Urothelium cell line (cell line): ENCODE measurements at places on chromosomes 1 and 21.

GRCh38 chr1:61926597-61926996, 184.3 kb downstream of the PATJ start:
- DNase-seq: no peak

DNA sequence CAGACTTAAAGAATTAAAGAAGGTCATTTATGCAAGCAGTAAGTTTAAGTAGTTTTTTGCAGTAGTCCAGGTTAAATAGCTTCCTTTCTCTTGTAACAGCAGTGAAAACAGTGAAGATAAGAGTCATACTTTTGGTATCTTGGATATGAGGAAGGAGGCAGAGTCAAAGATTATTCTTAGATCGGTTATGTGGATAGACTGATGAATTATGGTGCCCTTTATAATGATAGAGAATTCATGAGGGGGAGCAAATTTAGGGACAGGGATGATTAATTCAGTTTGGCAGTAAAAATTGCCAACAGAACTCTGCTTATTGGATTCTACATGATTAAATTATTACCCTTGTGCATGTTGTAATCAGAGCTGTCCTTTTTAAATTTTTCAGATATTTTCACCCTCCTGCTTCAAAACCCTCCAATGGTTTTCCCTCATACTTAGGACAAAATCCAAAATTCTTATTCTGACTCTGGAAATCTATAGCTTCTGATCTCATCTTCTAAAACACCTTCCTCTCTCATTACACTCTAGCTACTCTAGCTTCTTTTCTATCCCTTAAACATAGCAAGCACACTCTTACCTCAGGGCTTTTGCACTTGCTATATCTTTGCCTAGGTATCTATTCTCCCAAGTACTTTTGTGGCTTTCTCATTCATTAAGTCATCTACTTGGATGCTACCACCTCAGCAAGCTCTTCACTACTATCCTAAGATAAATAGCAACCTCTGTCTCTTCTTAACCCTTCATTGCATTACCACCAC, 79.8 kb downstream of the PKN2 start:
- no peak for DNase-seq

- no peak for DNase-seq
Observed at GRCh38 chr1:116999596-116999995, 2.0 kb upstream of the CD101 start.

GRCh38 chr1:37561133-37562132, 4.7 kb downstream of the DNALI1 start:
- peak; percentile 68 for DNase-seq

DNA sequence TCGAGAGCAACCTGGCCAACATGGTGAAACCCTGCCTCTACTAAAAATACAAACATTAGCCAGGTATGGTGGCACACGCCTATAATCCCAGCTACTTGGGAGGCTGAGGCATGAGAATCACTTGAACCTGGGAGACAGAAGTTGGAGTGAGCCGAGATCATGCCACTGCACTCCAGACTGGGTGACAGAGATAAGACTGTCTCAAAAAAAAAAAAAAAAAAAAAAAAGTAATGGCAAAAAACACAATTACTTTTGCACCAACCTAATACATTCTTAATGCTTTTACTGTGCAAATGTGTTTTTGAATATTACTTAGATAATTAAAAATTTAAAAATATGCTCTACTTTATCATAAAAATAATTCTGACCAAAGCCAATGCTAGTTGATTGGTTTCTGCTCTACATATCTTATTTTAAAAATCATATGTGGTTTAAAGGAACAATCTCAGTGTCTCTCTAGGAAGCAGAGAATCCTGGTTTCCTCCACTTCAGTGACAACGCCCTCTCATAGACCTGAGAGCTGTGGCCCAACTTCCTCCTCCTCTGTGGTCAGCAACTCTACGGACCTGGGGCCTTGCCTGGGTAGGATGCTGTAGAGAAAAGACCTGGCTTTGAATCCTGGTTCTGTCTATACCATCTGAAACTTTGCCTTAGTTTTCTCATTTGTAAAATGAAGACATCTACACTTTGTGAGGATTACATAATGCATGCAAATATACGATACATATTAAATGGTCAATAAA, 64.7 kb downstream of the TGFBR3 start:
- DNase-seq: no peak

GRCh38 chr1:55792870-55793269, 577.7 kb upstream of the USP24 start:
- no peak for DNase-seq

- no peak for DNase-seq
Observed at GRCh38 chr21:29360799-29361765, 62.4 kb downstream of the BACH1 start.

DNA sequence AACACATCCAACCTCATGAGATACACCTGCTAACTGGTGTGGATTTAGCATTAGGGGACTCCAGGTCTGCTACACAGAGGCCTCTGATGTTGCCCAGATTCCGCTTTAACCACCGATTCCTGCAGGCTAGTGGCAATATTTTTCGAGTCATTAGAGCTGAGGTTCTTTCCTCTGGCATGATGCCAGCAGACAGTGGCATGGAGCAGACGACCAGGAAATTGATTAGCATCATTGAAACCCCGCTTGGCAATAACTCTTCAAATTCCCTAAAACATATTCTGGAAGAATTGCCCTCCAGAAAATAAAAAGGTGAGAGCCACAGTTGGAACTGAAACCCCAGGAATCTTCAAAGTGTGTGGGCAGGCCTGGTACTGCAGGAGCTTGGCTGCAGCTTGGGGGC, 28.4 kb upstream of the ETV3 start:
- no peak for DNase-seq
